ENCODE measurements at places on chromosomes 1 and 21.
A peak's percentile ranks its signal among the peaks of the same experiment; 100 is the strongest.

DNA sequence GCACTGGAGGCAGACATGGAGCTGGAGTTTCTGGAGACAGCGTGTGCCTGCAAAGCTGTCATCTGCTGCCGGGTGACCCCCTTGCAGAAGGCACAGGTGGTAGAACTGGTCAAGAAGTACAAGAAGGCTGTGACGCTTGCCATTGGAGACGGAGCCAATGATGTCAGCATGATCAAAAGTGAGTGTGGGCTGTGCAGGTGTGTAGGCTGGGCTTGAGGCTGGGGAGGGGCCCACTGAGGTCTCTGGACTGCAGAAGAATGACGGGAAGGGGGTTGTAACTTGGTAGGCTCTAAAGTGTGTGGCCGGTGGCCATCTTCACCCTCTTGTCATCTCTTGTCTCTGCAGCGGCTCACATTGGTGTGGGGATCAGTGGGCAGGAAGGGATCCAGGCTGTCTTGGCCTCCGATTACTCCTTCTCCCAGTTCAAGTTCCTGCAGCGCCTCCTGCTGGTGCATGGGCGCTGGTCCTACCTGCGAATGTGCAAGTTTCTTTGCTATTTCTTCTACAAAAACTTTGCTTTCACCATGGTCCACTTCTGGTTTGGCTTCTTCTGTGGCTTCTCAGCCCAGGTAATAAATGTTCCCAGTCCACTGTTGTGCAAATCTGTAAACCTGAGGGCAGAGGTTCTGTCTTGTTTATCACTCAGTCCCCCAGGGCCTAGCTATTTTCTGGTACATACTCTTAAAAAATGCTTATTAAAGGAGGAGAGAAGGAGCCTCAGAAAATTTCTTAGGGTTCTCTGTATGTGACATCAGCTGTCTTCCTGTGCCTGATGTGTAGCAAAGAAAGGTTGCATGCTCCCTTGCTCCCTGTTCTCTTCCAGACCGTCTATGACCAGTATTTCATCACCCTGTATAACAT, 19.9 kb downstream of the ATP8B2 start:
- peak; percentile 64 for DNase-seq

- DNase-seq, result no peak
Measured at GRCh38 chr1:22123071-22123390, 19.9 kb downstream of the WNT4 start.

- no peak for DNase-seq
Measured at GRCh38 chr1:109891930-109892329, 18.7 kb upstream of the CSF1 start.

- DNase-seq, result no peak
Measured at GRCh38 chr1:91699339-91699974, 186.5 kb downstream of the TGFBR3 start.

GRCh38 chr1:116762781-116763115, 8.5 kb downstream of the CD2 start:
- no peak for DNase-seq

- peak; percentile 3 for DNase-seq
Measured at GRCh38 chr1:63112155-63112900, 210.0 kb upstream of the FOXD3 start.

GRCh38 chr1:220001095-220001501, 45.2 kb downstream of the EPRS1 start:
- no peak for DNase-seq

DNA sequence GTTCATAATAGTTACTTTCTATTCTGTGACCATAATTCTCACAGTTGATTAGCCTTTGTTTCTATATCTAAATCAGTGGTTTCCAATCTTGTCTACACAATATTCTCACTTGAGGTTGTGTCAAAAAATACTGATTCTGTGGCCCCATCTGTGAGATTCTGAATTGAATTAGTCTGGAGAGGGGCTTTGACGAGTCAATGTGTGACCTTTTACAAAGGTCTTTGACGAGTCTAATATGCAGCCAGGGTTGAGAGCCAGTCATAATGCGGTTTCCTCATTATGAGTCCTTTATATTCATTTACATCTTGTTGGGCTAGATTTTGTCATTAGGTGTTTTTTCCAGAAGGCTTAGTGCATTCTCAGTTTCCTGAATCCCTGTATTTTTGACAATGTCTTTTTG, 19.7 kb downstream of the FCRL5 start:
- DNase-seq, result no peak

DNA sequence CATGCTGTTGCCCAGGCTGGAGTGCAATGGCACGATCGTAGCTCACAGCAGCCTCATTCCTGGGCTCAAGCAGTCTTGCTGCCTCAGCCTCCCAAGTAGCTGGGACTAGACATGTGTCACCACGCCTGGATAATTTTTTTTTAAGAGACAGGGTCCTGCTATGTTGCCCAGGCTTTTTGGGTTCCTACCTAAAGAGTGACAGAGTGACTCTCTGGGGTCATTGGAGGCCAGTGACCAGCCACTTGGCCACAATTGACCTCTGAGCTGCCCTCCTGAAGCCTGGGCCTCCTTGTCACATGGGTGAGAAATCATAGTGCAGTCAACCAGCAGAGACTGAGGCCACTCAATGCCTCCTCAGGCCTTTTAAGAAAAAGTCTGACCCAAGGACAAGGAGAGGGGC, 5.7 kb downstream of the DIO1 start:
- DNase-seq, result no peak

DNA sequence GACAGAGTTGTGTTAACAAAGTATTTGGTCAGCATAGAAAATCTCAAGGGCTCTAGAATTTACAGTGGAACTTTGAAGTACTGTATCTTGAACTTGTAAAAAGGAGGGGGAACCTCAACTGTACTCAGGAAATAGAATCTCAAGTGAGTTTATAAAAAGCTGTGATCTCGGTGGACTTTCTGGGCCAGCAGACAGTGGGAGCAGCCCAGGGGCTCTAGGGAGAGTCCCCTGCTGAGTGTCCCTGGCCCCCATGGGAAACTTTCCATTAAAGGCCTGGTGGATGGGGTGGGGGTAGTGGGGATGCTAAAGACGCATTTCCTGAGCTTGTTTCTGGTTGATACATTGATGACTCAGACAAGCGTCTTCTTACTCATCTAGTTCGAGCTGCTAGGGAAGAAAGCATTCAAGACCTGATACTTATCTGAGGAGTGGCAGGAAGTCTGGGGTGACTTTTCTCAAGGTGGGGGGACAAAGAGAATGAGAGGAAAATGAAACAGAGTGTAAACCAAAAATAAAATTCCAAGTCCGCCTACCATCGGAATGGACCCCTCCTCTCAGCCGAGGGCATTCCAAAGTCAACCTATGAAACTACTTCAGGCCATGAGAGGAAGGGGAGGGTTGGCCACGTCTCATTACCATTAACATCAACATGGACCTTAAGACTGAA, 65.5 kb downstream of the NID1 start:
- DNase-seq, result peak; percentile 69

DNA sequence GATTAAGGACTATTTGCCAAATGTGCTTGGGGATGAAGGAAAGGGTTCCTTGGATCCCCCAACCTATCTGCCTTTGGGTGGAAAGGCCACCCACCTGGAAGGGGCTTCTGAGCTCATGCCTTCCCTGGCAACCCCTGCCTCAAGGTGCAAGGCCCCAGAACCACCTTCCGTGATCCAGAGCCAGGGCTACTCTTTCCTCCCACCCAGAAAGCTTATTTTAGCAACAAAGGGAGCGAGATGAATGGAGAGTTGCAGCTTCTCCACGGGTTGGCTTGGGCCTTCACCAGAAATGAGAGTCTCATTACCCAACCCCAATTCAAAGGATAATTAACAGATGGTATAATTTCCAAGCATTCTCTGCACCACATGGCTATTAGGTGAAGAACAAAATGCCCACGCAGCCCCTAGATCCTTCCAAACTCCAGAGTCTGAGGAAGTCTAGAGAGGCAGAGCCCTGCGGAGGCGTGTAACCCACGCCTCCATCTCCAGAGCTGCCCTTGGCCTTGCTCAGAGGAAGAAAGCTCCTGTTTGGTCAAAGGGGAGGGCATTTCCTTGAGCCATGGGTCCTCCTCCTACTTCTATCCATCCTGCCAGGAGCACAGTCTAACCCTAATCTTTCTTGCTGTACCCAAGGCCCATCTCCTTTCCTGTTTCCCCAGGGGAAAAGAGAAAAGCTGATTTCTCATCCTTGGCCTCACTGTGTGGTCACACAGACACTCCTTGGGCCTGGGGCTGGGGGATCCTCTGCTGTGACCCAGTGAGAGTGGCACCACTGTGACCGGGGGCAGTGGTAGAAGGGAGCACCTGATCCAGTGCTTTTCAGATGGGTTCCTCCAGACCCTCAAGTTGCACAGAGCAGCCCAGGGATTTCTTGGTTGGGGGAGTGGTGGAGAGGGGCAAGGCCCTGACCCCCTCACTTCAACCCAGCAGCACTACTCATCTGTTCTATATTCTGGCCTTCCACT, 1.7 kb upstream of the CELSR2 start:
- DNase-seq, result no peak

DNA sequence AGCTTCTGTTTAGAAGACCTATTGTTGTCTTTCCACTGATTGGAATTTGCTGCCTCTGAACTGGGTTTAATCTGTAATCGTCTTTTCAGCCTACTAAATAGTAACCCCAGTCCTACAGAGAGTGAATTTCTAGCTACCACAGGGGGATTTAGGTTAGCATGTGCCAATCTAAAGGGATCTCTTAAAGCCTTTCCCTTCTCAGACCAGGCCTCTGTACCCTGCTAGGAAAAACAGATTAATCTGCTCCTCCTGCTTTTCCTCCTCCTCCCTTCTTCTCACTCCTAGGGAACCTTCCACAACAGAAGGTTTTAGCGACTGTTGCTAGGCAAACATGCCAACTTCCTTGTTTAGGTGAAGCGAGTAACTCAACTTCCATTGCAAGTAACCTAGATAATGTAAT, 1.3 kb upstream of the RC3H1 start:
- DNase-seq, result no peak

GRCh38 chr21:27953340-27954045, 986.6 kb upstream of the ADAMTS5 start:
- no peak for DNase-seq

DNA sequence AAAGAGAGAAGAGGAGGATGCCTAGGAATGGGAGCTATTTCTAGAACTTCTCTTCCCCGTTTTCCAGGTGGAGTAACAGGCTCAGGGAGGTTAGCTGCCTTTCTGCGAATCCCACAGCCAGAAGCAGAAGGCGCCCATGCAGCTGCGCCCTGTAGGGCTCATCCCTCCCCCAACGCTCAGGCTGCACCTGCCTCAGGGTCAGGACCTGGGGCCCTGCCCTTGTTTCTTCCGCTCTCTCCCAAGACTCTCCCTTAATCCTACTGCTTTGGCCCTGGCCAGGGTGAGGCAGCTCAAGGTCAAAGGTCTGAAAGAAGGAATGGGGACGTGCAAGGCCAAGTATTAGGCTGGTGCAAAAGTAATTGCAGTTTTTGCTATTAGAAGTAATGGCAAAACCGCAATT, 30.5 kb upstream of the PADI2 start:
- DNase-seq, result peak; percentile 7

- no peak for DNase-seq
Measured at GRCh38 chr1:198445872-198446271, 94.6 kb downstream of the ATP6V1G3 start.

GRCh38 chr1:24927988-24928688, 1.9 kb downstream of the RUNX3 start:
- DNase-seq, result no peak

DNA sequence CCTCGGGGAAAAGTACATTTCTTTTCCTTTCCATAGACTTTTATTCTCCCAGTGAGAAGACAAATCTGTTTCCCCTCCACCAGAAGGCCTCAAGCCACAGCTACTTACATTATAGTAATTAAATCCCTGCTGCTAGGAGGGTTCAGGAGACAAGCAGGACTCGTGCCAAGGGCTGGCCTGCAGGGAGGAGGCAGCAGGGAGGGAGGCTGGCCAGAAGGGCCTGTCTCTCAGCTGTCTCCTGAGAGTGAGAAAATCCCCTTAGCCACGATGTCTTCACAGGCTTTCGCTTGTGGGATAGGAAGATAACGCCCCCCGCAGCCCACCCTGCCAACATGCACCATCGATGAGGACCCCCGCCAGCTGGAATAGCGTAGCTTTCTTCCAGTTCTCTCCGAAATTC, 14.0 kb downstream of the KCNN3 start:
- DNase-seq, result no peak

DNA sequence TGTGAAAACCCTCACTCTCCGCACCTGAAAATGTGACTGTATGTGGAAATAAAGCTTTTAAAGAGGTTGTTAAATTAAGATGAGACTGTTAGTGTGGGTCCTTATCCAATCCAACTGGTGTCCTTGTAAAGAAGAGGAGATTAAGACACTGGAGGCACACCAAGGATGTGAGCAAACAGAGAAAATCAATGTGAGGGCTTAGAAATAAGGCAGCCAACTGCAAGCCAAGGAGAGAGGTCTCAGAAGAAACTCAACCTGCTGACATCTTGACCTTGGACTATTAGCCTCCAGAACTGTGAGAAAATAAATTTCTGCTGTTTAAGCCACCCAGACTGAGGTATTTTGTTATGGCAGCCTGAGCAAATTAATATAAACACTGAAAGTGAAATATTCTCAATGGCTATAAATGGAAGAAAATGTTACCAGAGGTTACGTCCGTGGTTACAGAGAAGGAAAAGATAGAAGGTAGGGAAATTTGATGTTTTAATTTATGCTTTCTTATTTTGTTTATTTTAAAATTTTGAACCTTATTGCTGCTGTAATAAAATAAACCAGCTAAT, 22.4 kb upstream of the WLS start:
- no peak for DNase-seq

DNA sequence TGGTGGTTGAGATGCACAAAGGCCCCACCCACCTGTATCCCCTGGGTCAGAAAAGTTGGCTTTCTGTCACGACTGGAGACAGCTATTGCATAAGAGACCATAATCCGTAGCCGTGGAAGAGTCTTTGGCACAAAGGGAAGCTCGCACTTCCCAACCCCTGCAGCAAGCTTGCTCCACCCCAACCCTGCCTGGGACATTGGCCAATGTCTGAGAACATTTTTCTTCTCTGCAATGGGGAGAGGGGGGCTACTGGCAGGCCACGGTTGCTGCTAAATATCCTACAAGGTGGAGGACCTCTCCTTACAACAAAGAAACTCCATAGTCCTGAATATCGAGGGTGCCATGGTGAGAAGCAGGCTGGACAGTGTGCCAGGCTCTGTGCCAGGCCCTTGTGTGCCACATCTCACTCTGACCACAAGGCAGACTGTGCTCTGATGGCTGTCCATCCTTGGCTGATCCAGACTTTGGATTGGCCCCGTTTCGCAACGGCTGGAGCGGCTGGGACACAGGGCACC, 104.1 kb downstream of the CSMD2 start:
- DNase-seq, result no peak

DNA sequence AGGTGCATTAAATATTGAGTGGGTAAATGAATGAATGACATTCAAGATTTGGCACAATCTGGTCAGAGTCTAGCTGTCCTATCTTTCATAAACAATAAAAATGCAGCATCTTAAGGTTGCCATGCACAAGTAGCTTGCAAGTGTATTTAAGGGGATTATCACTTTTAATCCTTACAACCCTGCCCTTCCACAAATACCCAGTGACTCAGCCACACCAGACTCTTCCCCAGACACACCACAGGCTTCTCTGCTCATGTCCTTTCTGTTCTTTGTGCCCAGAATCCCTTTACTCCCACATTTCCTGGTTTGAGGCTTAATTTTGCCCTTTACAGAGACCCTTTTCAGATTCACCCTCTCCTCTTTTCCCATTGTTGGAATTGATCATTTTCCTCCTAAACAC, 59.8 kb downstream of the KIRREL1 start:
- DNase-seq, result no peak

Measured in GM13976 (cell line).